Activated CD8-positive, alpha-beta T cell treated with anti-CD3 and anti-CD28 coated beads for 36 hours (primary cell): ENCODE measurements at places on chromosomes 1 and 21. TPM values are rescaled to one million over a fixed set of nuclear protein-coding genes. Genes with fewer than 3 reads are reported as not detected.

- no peaks in the 10 kb centered on the region for H3K36me3 ChIP-seq
- H3K4me1 ChIP-seq = peaks cover 20% of the 10 kb centered on the region
- DNase-seq = no peak
- no peaks in the 10 kb centered on the region for H3K27me3 ChIP-seq
- peak overlapping the region; percentile 75 for H3K27ac ChIP-seq
- H3K4me3 ChIP-seq = no peak overlapping the region
Observed at GRCh38 chr1:227885648-227886502, 61.9 kb downstream of the WNT9A start.

- no peak for DNase-seq
- no peak overlapping the region for H3K4me3 ChIP-seq
- no peak overlapping the region for H3K27ac ChIP-seq
- no peaks in the 10 kb centered on the region for H3K36me3 ChIP-seq
Observed at GRCh38 chr21:37737996-37738395, 178.3 kb downstream of the KCNJ6 start.

DNA sequence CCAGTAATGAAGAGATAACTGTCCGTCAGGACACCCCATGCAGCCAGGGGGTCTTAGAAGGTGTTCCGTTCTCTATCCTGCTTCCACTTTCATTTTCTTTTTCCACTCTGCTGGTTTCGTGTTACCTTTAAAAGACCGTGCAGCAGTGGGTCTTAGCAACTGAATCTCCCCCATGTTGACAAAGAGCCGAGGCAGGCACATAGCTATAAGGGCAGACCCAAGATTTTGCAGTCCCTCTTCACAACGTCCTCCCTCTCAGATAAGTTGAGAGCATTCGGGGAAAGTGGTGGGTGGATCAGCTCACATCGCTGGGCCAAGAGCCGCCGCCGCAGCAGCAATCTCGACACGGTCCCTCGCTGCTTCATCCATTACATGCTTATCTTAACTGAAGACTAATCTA, 355.5 kb downstream of the LMO4 start:
- H3K4me1 ChIP-seq = no peaks in the 10 kb centered on the region
- H3K4me3 ChIP-seq = peak overlapping the region; percentile 54
- H3K36me3 ChIP-seq = no peaks in the 10 kb centered on the region
- peak overlapping the region; percentile 48 for H3K27ac ChIP-seq
- DNase-seq = no peak
- H3K27me3 ChIP-seq = peaks cover 1% of the 10 kb centered on the region

- no peak overlapping the region for H3K4me3 ChIP-seq
- H3K27me3 ChIP-seq = no peaks in the 10 kb centered on the region
- no peak for DNase-seq
- H3K27ac ChIP-seq = no peak overlapping the region
- H3K4me1 ChIP-seq = no peaks in the 10 kb centered on the region
Observed at GRCh38 chr1:95058974-95059373, 13.8 kb downstream of the ALG14 start.

- no peaks in the 10 kb centered on the region for H3K36me3 ChIP-seq
- H3K4me3 ChIP-seq = no peak overlapping the region
- H3K27ac ChIP-seq = no peak overlapping the region
- no peak for DNase-seq
- H3K27me3 ChIP-seq = no peaks in the 10 kb centered on the region
Observed at GRCh38 chr21:42777064-42777756, 102.1 kb downstream of the WDR4 start.

DNA sequence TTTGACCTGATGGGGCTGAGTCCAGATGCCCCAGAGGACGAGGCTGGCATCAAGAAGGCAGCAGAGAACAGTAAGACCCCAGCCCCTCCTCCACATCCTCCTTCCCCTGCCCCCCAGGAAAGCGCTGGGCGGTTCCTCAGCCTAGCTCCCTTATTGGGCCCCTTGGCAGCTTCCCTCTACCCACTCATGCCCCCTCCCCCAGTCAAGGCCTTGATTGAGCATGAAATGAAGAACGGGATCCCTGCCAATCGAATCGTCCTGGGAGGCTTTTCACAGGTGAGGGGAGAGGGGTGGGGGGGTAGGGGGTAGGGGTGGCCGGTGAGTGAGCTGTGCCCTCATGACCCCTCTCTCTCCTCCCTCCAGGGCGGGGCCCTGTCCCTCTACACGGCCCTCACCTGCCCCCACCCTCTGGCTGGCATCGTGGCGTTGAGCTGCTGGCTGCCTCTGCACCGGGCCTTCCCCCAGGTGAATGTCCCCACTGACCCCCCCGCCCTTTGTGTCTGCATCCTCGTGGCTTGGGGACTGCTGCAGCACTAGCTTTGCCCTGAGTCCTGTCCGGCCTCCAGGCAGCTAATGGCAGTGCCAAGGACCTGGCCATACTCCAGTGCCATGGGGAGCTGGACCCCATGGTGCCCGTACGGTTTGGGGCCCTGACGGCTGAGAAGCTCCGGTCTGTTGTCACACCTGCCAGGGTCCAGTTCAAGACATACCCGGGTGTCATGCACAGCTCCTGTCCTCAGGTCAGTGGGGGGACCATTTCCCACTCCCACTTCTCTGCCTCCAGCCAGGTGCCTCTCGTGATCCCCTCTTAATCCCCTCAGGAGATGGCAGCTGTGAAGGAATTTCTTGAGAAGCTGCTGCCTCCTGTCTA, 3.2 kb downstream of the LYPLA2 start:
- peaks cover 30% of the 10 kb centered on the region for H3K36me3 ChIP-seq
- no peaks in the 10 kb centered on the region for H3K27me3 ChIP-seq
- H3K27ac ChIP-seq = no peak overlapping the region
- no peak for DNase-seq

DNA sequence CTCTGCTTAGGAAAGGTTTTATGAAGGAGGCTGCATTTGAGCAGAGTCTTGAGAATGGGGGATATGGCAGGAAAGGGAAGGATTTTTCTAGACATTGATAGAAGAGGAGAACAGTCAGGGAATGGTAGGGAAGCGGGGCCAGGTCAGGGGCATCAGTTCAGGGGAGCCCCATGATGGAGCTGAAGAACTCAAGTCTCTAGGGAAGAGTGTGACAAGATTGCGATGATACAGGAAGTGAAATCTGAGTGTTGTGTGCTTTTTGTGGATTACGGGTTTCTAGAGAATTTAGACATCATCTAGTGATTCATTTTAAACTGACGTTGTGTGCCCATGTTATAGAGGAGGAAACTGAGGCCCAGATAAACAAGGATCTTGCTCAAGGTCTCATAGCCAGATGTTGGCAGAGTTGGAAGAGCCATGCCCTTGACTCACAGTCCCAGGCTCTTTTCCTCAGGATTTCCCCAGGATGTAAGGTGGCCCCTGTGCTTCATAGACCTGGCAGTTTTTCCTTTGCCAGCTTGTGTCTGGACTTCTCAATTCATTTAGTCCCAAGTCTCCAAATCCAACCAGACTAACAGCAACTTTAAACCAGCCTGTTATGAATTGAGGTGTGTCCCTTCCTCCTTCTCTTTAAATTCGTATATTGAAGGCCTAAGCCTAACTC, 130.3 kb downstream of the ROR1 start:
- H3K4me1 ChIP-seq = no peaks in the 10 kb centered on the region
- no peaks in the 10 kb centered on the region for H3K27me3 ChIP-seq

GRCh38 chr1:234956821-234957329, 171.8 kb downstream of the TOMM20 start:
- no peaks in the 10 kb centered on the region for H3K36me3 ChIP-seq
- peak overlapping the region; percentile 63 for H3K27ac ChIP-seq
- peaks cover 74% of the 10 kb centered on the region for H3K4me1 ChIP-seq
- no peak for DNase-seq

DNA sequence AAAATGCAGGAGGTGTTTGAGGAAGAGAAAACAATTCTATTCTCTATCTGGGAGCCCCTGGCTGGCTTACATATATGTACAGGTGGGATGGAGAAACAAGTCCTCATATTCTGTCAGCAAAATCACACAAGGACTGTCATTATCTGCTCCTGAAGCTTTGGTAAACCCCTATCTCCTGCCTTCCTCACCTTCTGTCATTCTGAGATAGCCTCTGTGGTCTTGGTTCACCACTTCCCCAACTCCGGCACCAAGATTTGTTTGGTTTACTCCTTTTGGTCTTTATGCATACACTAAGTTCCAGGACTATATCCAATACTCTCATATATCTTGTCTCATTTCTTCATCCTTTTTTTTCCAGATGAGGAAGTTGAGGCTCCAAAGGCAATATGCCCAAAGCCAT, 551.1 kb downstream of the PLPP3 start:
- no peaks in the 10 kb centered on the region for H3K27me3 ChIP-seq
- H3K27ac ChIP-seq = no peak overlapping the region

DNA sequence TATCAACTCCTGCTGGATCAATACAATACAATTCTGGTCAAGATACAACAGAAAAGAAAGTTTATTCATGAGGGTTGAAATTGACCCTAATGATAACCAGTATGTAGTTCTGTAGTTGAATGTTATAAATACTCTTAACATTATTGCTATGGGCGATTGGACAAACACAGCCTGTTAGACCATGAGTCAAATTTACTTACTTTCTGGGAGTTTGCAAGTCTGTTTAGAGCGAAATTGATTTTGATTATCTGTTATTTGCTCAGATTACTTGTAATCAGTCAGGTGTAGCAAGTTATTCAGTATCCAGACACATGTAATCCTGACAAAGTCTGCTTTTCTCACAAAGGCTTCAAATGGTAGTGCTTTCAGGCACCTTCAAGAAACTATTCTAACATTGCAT, 216.6 kb upstream of the B3GALT2 start:
- no peaks in the 10 kb centered on the region for H3K27me3 ChIP-seq
- H3K36me3 ChIP-seq = no peaks in the 10 kb centered on the region
- no peak overlapping the region for H3K4me3 ChIP-seq
- DNase-seq = no peak
- H3K27ac ChIP-seq = no peak overlapping the region

DNA sequence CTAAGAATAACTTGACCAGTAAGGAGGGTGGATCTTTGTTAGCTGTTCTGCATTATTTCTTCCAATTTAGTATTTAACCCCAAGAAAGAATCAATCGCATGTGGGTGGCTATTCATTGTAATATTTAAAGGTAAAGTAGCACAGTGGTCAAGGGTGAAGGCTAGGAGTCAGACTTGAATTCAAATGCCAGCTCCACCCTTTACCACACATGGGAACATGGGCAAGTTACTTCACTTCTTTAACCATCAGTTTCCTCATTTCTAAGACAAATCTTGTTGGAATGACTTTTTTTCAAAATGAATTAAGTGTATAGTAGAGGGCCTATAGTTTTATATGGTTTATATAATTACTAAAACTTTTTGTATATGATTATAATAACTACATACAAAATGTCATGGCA, 71.3 kb upstream of the S1PR1 start:
- H3K4me3 ChIP-seq = no peak overlapping the region
- peaks cover 46% of the 10 kb centered on the region for H3K4me1 ChIP-seq
- H3K36me3 ChIP-seq = peaks cover 4% of the 10 kb centered on the region
- no peaks in the 10 kb centered on the region for H3K27me3 ChIP-seq

DNA sequence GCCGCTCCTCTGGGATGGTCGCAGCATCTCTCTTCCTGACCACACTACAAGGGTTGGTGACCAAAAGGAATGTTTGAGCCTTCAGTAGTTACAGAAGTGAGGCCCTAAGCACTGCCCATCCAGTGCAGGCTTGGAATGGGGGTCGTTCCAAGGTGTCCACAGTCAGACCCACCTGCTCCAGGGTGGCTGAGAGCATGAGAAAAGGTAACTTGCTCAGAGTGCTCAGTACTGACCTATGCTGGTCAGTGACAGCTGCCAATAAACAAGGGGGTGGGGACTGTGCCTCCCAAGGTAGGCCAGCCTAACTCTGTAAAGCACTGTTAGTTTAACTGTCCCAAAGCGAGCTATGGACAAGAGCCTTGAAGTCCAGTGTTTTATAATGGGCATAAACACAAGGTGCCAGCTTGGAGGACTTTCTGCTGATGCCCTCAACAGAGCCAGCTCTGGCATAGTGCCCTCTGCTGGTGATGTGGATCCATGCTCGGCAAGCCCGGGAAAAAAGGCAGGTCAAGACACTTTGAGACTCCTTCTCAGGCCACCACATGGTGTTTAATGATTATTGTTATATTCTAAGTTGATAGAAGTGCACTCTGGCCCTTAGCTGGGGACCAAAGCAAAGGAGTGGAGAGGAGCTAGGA, 78.1 kb upstream of the DNAH14 start:
- peak; percentile 74 for DNase-seq
- H3K4me3 ChIP-seq = no peak overlapping the region
- no peak overlapping the region for H3K27ac ChIP-seq
- H3K4me1 ChIP-seq = no peaks in the 10 kb centered on the region

OR2T8 gene
- not detected for total RNA-seq

RSBN1 gene
- 28.3 TPM for total RNA-seq

CYYR1 gene
- not detected for total RNA-seq

PCBP3 gene
- total RNA-seq = 1.9 TPM

NFIA gene
- 2.4 TPM for total RNA-seq

GRIK3 gene
- not detected for total RNA-seq
